ENCODE measurements at places on chromosomes 12 and 14.

GRCh38 chr12:62763312-62763711, 171.6 kb downstream of the PPM1H start:
- no peak for DNase-seq

DNA sequence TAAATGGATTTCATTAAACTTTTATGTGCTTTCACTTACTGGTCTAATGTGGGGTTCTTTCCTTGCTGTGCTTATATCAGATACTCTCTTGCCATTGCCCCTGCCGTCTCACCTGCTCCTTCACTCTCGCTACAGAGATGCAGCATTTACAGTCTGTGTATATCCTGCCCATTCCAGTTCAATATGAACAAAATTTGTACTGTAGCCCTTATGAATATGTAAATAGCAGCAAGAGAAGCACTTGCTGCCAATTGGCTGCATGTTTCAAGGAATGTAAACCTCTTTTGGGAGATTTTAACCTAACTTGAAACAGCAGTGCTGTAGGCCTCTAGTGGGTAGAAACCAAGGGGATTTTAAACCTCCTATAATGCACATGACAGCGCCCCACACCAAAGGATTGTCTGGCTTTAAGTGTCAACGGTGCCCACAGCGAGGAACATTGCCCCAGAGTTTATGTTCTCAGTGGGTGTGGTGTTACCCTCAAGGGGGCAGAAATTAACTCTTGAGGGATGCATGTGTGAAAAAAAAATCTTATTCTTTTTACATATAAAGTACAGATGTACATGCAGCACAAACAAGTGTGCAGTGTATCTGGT, 19.1 kb downstream of the PCNX1 start:
- DNase-seq, result no peak

- DNase-seq, result no peak
Measured at GRCh38 chr12:56046027-56046780, 4.5 kb downstream of the RPS26 start.

DNA sequence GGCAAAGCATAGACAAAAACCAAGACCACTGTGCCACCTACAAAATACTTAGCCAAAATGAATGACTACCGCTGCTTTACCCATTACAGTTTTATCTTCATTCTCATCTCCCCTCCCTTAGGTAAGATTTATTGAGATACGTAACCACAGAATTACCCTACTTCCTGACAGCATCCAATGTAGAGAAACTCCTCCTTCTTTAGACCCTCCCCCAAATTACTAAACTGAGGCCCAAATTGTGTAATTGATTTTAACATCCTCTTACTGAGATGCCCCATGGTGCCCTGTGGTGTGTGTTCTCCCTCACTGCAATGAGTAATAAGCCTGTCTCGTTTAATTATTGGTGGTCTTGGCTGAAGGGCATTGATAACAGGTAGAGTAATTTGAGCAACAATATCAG, 19.1 kb downstream of the VRK1 start:
- DNase-seq, result no peak

DNA sequence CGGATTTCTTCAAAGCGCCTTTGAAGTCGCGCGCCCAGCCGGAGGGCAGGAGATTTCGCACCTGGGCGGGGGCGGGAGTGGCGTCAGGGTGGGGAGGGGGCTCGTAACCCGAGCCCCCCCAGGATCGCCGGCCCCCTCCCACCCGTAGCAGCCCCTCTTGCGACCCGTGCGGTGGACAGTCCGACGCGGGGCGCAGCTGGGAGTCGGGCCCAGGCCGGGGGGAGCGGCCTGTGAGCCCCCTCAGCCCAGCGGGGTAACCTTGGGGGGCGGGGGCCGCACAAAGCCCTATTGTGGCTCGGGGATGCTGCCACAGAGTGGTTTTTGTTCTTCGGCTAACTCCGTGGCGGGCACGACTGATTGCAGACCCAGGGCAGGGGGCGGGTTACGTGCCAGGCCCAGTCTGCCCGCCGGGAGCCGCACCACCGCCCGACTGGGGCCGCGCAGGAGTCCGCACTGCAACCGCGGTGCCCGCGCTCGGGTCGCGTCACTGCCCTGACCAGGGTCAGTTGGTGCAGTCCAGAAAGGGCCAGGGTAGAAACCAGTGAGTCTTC, 4.2 kb upstream of the AAAS start:
- DNase-seq, result peak; percentile 33

DNA sequence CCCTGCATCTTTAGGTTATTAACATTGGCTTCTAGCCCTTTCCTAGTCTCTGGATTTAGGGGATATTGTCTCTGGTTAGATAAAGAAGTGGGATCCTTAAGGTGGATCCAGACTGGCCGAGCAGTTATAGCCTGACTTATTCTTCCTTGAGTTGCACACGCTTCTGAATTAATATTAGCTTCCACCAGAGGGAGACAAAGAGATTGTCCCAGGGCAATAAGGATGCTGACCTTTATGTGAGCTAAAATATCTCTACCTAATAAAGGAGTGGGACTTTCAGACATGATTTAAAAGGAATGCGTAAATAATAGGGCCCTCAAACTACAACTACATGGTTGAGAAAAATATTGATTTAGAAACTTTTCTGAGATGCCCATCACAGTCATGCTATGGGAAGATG, 139.7 kb downstream of the SLCO1B3 start:
- DNase-seq, result no peak

- DNase-seq, result no peak
Measured at GRCh38 chr14:69845787-69846186, 33.4 kb upstream of the SMOC1 start.

DNA sequence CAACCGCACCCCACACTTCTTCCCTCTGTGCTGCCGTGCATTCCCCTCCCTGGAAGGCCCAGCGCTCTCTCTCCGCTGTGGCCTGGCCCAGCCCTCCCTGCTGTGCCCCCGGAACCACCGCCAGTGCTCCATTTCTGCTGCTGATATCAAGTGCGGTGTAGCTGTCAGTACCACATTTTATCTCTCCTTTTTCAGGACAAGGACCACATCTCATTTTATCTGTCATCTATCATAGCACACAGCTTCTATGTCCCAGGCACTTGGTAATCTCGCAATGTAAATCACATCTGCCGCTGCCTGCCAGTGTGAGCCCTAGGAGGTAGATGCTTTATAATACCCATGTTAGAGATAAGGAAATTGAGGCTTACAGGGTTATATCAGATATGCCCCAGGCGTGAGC, 18.3 kb downstream of the IL31 start:
- DNase-seq, result no peak

- no peak for DNase-seq
Measured at GRCh38 chr12:9944391-9944790, 12.2 kb upstream of the CLEC2A start.

GRCh38 chr14:34693228-34693939, 21.0 kb downstream of the CFL2 start:
- peak; percentile 36 for DNase-seq

DNA sequence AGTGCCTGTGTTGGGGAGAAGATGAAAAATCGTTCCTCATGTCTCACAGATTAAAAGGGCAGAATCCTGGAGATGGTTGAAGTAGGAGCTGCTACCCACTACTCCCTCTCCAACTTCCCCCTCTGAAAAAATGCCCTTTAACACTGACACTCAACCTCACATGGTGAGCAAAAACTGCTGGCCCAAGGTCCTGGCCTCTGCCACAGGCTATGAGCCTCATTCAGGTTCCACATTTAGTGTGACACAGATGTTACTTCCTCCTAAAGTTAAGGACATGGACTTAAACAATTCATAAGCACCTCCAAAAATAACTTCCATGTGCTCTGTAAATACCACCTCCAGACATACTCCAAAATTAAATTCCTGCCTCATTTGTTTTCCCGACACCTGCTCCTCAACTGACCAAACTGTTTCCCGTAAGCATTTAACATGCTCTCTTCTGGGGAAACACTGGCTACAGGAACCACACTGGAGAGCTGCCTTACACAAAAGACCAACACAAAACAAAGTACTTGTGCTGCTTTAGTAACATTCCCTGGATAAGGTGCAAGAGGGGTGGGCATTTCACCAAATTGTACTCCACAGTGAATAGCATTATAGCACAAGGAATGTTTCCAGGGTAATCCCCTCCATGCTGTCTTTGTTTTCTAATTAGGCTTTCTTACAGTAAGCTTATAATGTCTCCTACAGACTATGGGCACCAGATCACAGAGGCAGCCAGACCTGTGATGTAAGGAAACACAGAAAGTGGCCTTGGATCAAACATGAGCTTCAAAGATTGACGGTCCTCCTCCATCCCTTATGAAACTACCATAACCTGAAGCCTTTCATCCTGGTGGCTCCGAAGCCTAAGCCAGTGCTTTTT, 57.0 kb downstream of the PHLDA1 start:
- DNase-seq, result no peak

- DNase-seq, result peak; percentile 57
Measured at GRCh38 chr14:68814539-68815297, 21.9 kb upstream of the ZFP36L1 start.

GRCh38 chr12:101685092-101685491, 12.3 kb upstream of the CHPT1 start:
- DNase-seq, result no peak

DNA sequence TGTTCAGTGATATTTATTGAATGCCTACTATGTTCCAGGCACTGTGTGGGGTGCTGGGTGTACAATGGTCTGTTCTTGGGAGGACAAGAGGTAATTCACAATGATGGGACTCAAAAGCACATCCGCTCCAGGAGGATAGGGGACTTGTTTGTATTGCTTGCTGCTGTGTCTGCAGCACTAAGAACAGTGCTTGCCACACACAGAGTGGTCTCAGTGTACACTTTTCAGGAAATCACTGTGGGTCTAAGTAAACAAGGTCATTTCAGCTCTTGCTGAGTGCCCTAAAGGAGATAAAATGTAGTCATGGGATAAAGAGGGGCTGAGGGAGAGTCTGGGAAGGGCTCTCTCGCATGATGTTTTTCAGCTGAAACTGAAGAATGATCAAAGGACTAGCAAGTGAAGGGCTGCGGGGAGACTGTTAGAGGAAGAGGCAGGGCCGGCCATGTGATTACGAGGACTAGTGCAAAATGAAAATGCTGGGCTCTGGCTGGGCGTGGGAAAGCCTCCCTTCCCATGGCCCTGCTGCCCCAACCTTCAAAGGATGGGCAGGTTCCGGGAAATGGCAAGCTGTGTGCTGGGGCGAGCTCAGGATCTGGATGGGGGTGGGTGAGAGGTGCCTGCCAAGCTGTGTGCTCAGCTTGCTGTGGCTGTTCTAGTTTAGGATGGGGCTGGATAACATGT, 39.1 kb downstream of the ADCK1 start:
- no peak for DNase-seq

DNA sequence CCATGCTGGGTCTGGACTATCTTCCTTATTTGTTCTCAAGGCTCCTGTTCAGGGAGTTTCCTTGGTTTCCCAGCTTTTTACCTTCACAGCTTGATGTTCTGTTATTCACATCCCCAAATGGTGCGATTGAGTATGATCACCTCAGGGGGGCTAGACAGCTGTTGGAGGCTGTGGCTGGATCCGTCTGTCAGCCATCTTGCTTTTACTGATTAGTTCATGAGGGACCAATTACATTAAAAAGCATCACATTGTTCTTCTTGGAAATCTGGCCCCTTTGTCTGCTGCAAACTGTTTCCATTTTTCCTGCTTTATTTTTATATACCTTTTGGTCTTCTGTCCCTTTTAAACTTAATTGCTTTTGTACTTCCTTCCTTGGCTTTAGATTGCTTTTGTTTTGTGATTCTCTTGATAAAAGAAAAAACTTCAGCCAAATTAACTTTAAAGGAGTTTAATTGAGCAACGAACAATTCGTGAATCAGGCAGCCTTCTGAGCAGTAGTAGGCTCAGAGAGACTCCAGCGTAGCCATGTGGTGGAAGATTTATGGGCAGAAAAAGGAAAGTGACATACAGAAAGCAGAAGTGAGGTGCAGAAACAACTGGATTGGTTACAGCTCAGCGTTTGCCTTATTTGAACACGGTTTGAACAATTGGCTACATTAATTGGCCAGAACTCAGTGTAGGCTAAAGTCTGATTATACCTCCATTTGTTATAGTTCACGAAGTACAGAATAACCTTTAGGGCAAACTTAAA, 208.7 kb downstream of the AEBP2 start:
- no peak for DNase-seq

- no peak for DNase-seq
Measured at GRCh38 chr12:9068600-9068999, 47.1 kb downstream of the A2M start.

GRCh38 chr14:100850841-100851585, 25.1 kb downstream of the MEG3 start:
- peak; percentile 83 for DNase-seq

- no peak for DNase-seq
Measured at GRCh38 chr12:105206686-105207374, 29.1 kb downstream of the APPL2 start.

DNA sequence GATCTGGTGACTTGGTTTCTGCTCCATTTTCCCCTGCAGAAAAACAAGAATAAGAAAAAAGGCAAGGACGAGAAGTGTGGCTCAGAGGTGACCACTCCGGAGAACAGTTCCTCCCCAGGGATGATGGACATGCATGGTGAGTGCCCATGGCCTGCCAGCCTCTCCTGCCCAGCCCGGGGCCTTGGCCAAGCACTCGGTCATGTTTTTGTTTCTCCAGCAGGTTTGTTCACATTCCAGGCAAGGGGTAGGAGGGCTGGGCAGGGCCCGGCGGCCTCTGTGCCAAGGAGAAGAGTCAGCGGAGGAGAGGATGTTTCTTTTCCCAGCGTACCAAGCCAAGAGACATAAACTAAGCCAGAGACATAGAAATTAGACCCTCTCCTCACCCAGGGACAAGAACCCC, 13.6 kb downstream of the BCL7A start:
- no peak for DNase-seq

GRCh38 chr14:59836116-59836515, 34.5 kb downstream of the RTN1 start:
- DNase-seq, result no peak

DNA sequence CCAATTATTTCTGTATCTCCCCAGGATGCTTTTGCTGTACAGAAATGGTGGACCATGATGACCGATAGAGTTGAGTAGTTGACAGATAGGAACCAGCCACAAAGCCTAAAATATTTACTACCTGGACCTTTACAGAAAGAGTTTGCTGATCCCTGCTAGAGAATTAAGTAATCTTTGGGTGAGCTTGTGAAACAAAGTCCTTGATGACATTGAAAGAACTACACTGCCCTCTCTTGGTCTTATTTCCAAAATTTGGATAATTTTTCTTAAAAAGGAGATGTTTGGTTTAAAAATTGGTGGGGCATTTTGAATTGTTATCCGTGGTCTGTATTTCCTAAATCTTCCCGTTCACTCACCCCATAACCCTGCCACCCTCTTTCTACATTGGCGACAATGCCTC, 13.7 kb upstream of the TCTN1 start:
- DNase-seq, result no peak

DNA sequence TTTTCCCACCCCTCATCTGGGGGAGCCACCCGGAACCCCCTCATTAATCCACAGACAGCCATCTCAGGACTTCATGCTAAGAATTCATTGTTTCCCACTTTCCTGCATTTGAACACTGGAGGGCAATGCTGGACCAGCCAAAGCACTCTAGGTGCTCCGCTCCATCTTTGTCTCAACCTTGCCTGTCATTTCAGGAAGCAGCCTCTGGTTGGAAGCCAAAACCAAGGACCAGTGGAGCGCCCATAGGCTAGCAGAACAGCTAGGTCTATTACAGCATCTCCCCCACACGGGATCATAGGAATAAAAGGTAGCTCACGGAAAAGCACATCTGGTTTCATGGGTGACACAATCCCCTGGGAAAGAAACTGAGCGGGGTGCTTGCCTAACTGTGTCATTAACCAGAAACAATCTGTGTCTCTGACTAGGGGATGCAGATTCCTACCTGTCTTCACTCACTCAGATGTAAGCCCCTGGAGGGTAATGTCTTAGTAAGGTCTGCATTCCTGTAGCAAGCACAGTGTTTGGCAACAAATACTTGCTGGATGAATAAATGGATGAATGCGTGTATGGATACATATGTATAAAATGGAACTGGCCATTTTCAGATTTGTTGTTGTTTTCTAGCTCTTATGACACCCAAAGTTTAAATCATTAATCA, 197.0 kb downstream of the DAD1 start:
- DNase-seq, result no peak

GRCh38 chr12:52398176-52398575, 8.0 kb downstream of the KRT82 start:
- no peak for DNase-seq

Data from activated CD4-positive, alpha-beta memory T cell treated with anti-CD3 and anti-CD28 coated beads, Interleukin-2, amount 10 ng/mL, durations not matched to agents 7 days and 5 days (primary cell).